H1 (cell line): ENCODE measurements at places on chromosomes 2 and 18. TPM values are rescaled to one million over a fixed set of nuclear protein-coding genes. Genes with fewer than 3 reads are reported as not detected.

Gene COLEC12
- total RNA-seq: 2.2 and 2.3 TPM in 2 replicates

GRCh38 chr2:173134703-173135102, 59.1 kb downstream of the MAP3K20 start:
- no peaks in the 10 kb centered on the region for H3K36me3 ChIP-seq
- no peak overlapping the region for H3K4me3 ChIP-seq
- no peak for DNase-seq
- H3K27ac ChIP-seq: no peak overlapping the region
- H3K27me3 ChIP-seq: no peaks in the 10 kb centered on the region
- peaks cover 3% of the 10 kb centered on the region; the same call in 1 of the 2 replicates for H3K4me1 ChIP-seq

DNA sequence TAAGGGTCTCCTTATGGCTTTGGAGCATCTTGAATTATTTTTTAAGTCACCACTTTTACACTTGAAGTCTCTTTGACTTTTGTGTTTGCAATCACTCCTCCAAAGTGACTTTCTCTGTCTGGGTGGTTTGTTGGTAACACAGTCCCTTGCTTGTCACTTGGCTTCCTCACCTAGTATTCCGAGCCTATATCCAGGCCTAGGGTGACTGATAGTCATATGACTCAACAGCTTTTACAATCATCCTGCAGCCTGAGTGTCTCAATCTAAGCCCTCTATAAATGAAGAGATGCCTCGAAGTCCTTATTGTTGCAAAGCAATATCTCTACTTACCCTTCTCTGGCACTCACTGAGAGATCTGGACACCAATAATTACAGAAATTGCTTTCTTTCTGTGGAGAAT, 53.9 kb upstream of the SETBP1 start:
- no peaks in the 10 kb centered on the region for H3K36me3 ChIP-seq
- no peaks in the 10 kb centered on the region for H3K27me3 ChIP-seq
- no peak overlapping the region for H3K4me3 ChIP-seq
- peaks cover 3% of the 10 kb centered on the region for H3K4me1 ChIP-seq
- no peak for DNase-seq

DNA sequence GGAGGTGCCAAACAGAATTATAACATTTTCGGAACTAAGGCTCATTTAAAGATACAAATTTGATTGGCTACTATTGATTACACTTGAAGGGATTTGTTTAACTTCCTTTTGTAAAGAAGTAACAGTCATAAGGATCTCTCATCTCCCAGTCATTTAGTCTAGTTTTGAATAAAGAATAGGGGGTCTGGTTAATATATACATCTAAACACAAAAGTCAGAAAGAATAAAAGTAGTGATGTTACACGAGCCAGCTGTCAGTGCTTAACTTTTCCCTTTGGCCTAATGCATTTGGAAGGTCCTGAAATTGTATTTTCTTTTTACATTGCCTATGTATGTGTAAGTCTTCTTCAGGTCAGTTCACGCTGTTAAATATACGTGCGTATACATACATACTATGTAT, 8.1 kb downstream of the SEPTIN2 start:
- DNase-seq: no peak
- no peak overlapping the region for H3K4me3 ChIP-seq
- no peak overlapping the region for H3K27ac ChIP-seq
- no peaks in the 10 kb centered on the region; the same call in 1 of the 2 replicates for H3K4me1 ChIP-seq
